T-cell (primary cell): ENCODE measurements at places on chromosomes 3 and 15. TPM values are rescaled to one million over a fixed set of nuclear protein-coding genes. Genes with fewer than 3 reads are reported as not detected.

GRCh38 chr15:40381818-40382529 lies 547 bp upstream of the KNSTRN start:
- no peaks in the 10 kb centered on the region for H3K27me3 ChIP-seq
- peaks cover 3% of the 10 kb centered on the region for H3K4me1 ChIP-seq
- H3K4me3 ChIP-seq: no peak overlapping the region
- no peaks in the 10 kb centered on the region for H3K36me3 ChIP-seq
- no peak overlapping the region for H3K27ac ChIP-seq

DNA sequence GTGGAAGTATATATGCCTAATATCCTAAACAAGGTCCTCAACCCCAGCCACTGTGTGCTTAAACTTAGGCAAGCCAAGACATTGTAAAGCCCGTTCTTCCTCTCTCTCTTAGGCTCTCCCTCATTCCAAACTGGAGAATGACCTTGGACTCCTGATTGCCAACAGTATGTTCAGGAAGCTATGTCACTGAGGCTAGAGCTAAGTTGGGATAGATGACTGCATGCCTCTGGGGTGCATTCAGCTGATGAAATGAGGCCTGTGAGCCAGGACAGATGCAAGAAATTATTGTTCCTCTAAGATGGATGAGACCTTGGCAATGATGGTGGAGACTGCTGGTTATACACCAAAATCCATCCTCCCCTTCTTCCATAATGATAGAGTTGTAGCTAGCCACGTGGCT lies 27.9 kb upstream of the TBC1D21 start:
- H3K4me1 ChIP-seq: no peaks in the 10 kb centered on the region
- no peak overlapping the region for H3K4me3 ChIP-seq
- H3K27me3 ChIP-seq: peaks cover 24% of the 10 kb centered on the region
- H3K27ac ChIP-seq: no peak overlapping the region
- H3K36me3 ChIP-seq: no peaks in the 10 kb centered on the region

- no peaks in the 10 kb centered on the region for H3K36me3 ChIP-seq
- no peak overlapping the region for H3K27ac ChIP-seq
- no peak overlapping the region for H3K4me3 ChIP-seq
- DNase-seq: no peak
Observed at GRCh38 chr3:14592390-14592789, 52.2 kb upstream of the GRIP2 start.

The PROS1 gene
- total RNA-seq: not detected

DNA sequence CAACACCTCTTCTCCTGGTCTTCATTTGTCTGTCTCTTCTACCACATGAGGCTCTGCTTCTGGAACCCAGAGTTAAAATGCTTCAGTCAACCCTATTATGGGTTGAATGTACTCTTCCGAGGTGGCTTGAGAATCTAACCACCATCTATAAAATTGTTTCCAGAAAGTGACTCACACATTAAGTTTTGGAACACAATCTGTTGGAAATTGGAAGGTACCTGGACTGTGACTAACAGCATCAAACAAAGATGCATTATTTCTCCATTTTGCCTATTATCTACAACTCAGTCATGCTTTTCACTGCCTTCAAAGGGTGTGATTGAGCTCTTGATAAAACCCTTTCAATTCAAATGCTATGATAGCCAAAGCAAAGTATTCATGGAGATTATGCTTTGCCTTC lies 499.0 kb upstream of the SEMA6D start:
- H3K4me1 ChIP-seq: no peaks in the 10 kb centered on the region
- H3K27ac ChIP-seq: no peak overlapping the region
- H3K27me3 ChIP-seq: no peaks in the 10 kb centered on the region
- H3K4me3 ChIP-seq: no peak overlapping the region
- H3K36me3 ChIP-seq: no peaks in the 10 kb centered on the region

GRCh38 chr15:39506146-39506545 lies 74.7 kb upstream of the THBS1 start:
- no peaks in the 10 kb centered on the region for H3K27me3 ChIP-seq
- no peak overlapping the region for H3K27ac ChIP-seq

GRCh38 chr15:92709110-92709790 lies 53.7 kb upstream of the FAM174B start:
- no peaks in the 10 kb centered on the region for H3K36me3 ChIP-seq
- H3K4me1 ChIP-seq: peaks cover 2% of the 10 kb centered on the region
- H3K27me3 ChIP-seq: no peaks in the 10 kb centered on the region
- no peak overlapping the region for H3K4me3 ChIP-seq
- DNase-seq: no peak

The KLF15 gene
- 0.26 TPM for total RNA-seq

DNA sequence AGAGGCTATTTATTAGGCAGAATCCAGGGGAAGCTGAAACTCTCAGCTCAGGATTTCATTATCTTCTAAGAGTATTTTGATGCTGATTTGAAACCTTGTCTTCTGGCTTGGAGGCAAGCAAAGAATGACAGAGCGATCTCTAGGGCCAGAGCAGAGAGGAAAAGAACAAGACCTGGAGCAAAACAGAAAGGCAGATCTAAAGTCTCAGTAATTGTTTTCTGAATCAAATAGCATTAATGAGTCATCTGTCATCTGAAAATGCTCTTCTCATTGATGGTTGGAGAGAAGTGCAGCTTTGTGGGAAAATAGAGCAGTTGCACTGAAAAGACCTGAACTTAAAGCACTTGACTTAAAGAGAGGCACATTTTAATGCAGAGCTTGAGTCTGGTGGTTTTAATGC lies 385.9 kb downstream of the RAP2B start:
- H3K36me3 ChIP-seq: no peaks in the 10 kb centered on the region
- no peak overlapping the region for H3K27ac ChIP-seq
- no peaks in the 10 kb centered on the region for H3K27me3 ChIP-seq
- H3K4me3 ChIP-seq: no peak overlapping the region
- DNase-seq: no peak

The PYDC2 gene
- total RNA-seq: not detected

DNA sequence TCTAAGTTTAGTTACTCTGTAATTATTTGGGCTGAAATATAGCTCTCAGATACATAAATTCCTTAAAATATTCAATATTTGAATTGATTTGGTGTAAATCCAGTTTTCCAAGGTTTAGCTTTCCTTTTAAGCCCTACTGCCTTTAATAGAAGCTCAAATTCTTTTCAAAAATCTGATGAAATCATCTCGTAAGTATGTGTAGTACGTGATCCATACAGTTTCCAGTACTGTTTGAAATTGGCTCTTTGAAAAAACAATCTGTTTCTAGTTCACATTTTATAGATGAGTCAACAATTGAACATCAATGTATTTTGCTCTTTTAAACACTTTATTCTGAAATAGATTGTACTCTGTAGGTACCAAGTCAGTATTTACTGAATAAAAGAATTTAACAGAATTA lies 84.2 kb downstream of the LRRC49 start:
- peaks cover 10% of the 10 kb centered on the region for H3K27me3 ChIP-seq
- H3K36me3 ChIP-seq: no peaks in the 10 kb centered on the region
- no peak overlapping the region for H3K27ac ChIP-seq

DNA sequence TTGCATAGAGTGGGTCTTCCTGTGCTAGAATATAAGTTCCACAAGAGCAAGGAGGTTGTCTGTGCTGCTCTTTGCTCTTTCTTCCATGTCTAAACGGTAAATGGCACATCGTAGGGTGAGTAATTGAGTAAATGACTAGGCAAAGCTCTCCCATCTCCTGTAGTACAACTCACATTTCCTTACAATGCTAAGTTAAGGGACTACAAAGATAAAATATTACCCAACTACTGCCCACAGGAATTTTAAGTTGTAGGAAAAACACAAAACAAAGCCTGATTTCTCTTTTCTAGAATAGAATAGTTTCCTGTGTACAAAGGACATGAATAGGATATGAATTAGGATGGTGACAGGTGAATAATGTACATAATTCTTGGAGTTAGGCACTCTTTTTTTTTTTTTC lies 19.9 kb upstream of the LRIG1 start:
- H3K27ac ChIP-seq: no peak overlapping the region
- H3K27me3 ChIP-seq: no peaks in the 10 kb centered on the region
- H3K4me3 ChIP-seq: no peak overlapping the region
